DMS153 (cell line): ENCODE measurements at places on chromosomes 3 and 15.

DNA sequence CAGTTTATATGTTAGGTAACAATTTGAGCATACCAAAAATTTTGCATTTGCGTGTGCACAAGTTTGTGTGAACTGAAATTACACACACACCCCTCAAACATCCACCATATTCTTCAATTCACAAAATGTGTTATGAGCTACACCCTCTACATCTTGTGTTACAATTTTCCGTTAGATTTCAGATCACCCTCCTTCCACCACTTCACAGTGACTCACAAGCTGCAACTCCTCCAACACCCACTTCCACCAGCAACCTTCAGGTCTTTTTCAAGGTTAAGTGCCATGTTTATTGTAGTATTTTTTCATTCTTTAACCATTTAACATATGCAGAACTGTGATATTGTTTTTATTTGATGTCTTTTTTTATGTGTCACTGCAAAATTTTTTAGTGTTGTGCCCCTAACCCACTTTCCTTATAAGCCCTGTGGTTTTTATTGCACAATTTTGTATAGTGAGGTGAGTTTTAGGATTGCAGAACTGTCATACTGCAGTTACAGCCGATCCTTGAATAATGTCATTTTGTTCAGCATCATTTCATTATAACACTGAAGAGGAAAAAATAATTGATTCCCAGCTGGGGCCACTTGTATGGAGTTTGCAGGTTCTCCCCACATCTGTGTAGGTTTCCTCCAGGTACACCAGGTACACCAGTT is 148.9 kb downstream of the PLCL2 start:
- DNase-seq: no peak

- no peak for DNase-seq
Observed at GRCh38 chr3:14283092-14283812, 104.6 kb downstream of the LSM3 start.

DNA sequence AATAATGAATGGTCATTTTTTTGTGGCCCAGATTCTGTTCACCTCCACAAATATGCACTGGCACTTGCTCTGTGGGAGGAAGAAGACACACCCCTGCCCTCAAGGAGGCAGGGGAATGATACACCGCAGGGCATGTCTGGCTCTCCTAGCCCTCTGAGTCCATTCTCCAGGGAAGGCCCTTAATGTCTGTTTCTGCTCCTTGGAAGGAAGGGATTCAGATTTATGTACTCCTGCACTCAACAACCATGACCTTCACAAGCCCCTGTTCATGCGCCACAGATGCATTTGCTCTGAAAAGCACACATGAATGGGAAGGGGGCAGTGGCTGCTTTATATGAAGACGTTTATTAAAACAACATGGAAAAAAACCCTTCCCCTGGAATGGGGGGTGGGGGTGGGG is 333.8 kb downstream of the EPHB1 start:
- no peak for DNase-seq

DNA sequence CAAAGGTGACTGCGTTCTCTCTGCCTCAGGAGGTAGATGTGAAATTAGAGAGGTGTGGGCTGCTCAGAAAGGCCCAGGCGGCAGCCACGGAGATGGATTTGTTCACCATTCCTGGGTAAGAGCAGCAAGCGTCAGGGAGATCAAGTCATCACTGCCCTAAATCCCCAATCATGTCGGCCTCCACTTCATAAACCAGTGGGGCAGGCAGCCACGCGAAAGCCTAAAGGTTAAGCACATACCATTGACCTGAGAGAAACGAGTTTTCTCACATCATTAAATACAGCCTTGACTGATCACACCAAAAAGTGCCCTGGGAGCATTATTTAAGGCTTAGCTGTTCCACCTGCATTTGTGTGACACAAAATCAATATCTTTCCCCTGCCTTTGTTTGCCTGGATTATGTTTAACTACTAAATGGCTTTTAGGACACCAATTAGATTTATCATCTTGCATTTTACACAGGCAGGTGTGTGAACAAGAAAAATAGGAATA is 50.7 kb upstream of the FOXB1 start:
- peak; percentile 95 for DNase-seq

GRCh38 chr3:129505341-129505740 is 23.1 kb upstream of the RHO start:
- DNase-seq: peak; percentile 20

DNA sequence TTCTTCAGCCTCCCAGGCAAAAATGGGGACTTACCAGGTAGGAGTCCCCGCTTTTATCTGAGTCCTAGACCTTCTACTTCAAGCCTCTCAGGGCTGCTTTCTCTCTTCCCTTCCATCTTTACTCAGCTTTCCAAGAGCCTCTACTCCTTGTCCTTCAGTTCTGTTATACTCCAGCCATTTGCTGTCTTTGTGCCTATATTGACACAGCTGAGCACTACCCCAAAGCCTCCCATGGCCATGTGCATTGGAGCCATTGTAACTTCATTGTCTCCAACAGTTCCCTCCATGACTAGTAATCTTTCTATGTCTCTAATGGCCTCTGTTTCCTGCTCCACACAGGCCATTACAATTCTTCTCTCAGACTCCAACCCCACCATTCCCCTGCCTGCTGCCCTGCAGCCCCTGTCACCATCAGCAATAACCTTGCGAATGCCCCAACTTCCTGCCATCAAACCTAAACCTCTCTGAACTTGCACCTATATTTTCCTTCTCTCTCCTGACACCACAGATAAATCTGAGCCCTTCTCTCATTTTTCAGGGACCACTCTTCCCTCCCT is 77.9 kb upstream of the ADPGK start:
- no peak for DNase-seq

- DNase-seq: no peak
Observed at GRCh38 chr15:52078876-52079700, 33.5 kb downstream of the BCL2L10 start.

- DNase-seq: no peak
Observed at GRCh38 chr3:12553921-12554391, 2.9 kb upstream of the MKRN2 start.

GRCh38 chr3:129321887-129322286 is 43.2 kb downstream of the HMCES start:
- no peak for DNase-seq

GRCh38 chr3:65338571-65338970 is 650.8 kb upstream of the ADAMTS9 start:
- DNase-seq: no peak

GRCh38 chr3:112689385-112689784 is 48.4 kb upstream of the CCDC80 start:
- DNase-seq: no peak

- DNase-seq: no peak
Observed at GRCh38 chr3:155491696-155492095, 198.2 kb upstream of the STRIT1 start.

- no peak for DNase-seq
Observed at GRCh38 chr15:68612979-68613740, 34.4 kb downstream of the CORO2B start.
